ENCODE measurements at places on chromosomes 5 and 9.

GRCh38 chr9:8732367-8733075 is 932.9 kb upstream of the DMAC1 start:
- no peak for DNase-seq

- no peak for DNase-seq
Observed at GRCh38 chr5:156589104-156589945, 260.8 kb upstream of the PPP1R2B start.

DNA sequence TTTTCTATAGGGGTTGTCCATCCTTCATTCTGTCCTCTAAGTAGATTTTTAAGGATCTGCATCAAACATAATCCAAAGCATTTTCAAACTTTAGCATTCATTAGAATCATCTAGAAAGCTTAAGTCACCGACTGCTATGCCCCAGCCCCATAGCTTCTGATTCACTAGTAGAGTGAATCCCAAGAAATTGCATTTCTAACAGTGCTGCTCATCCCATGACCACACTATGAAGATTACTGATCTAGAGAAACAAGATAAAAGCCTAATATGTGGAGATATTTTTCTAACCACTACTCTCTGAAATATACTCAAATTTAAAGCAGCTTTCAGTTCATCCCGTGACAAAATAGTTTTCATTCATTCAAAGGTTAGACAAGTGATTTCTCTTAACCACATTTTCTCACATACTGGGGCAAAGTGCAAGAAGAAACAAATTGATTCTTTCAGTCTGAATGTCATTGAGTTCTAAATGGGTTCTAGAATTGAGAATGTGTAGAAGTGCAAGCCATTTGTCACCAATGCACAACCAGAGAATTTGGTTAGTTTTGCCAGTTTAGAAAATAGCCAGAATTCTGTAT is 286.9 kb upstream of the CD180 start:
- no peak for DNase-seq

DNA sequence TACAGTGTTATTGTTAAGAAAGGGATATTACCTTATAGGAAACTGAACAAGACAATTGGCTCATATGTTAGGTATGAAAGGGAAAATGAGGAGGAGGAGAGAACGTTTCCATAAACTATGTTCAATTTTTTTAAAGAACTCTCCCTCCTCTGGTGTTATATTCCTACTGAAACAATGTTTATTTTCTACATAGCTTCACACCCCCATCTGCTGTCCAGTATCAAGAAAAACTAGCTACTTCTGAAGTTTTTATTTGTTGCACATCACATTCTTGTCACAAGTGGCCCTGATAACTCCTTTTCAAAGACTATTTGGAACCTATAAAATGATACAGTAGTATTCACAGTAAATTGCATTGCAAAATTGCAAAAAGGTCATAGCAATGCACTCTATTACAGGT is 223.4 kb upstream of the FAM174A start:
- no peak for DNase-seq

- no peak for DNase-seq
Observed at GRCh38 chr5:176787676-176788075, 22.7 kb upstream of the UNC5A start.

- DNase-seq: peak; percentile 47
Observed at GRCh38 chr9:124551472-124552272, 44.5 kb upstream of the NR5A1 start.

DNA sequence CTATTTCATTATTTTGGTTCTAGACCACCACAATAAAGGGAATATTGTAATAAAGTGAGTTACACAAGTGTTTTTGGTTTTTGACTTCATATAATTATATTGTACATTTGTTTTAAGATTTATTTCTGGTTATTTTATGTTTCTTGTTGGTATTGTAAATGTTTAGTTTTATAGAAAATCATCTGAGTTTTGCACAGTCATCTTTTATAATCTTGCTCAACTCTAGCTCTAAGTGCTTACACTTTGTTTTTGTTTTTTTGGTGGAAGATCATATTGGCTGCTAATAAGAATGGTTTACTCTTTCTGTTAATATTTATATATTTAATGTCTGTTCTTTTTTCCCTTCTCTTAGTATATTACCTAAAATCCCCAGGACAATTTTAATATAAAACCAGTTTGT is 135.0 kb downstream of the CNTLN start:
- DNase-seq: no peak

- DNase-seq: no peak
Observed at GRCh38 chr9:137306066-137306849, 4.2 kb upstream of the NRARP start.

- DNase-seq: no peak
Observed at GRCh38 chr5:124878583-124879342, 132.3 kb upstream of the ZNF608 start.

DNA sequence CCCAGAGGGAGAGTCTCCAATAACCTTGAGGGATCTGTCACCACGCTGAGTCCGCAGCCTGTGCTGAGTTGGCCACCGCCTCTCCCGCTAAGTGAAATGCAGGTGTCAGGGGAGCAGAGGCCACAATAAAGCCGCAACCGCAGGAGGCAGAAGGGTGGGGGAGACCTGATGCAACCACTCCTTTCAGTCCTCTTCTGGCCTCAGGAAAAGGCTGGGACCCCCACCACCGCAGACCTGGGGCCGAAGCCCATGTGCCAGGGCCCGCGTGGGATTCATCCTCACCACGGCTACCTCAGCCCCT is 576 bp downstream of the MAP1B start:
- DNase-seq: no peak

- DNase-seq: peak; percentile 92
Observed at GRCh38 chr9:120783602-120784047, 9.6 kb downstream of the FBXW2 start.

- DNase-seq: no peak
Observed at GRCh38 chr5:125814119-125814518, 609.1 kb upstream of the GRAMD2B start.

DNA sequence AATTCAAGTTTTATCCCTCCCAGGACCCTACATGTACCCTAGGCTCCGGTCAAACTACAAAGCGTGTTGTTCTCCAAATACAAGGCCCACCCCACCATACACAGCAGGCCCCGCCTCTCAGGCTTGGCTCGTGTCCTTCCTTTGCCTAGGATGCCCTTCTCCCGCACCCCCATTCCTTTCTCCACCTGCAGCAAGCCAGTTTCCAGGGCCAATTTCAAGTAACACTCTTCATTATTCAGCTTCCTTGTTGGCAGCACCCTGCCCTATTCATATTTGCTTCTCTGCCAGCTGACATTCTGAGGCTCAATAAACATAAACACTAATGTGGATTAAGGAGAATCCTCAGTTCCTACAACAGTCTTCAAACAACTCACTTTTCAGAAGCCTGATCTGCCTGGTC is 31.7 kb downstream of the EPB41L4B start:
- no peak for DNase-seq

DNA sequence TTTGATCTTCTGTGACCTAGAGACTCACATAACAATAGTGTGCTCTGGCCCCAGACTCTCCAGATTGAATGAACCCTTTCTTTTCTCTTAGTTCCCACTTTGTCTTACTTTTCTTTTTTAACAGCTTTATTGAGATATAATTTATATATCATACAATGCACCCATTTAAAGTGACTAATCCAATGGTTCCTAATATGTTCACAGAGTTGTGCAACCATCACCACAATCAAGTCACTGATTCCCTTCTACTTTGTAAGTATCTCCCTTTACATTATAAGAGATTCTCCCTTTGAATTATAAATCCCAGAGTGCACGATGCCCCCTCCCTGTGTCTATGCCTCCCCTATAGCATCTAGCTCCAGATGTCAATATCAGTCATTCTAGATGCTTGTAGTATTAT is 172.4 kb downstream of the HINT1 start:
- DNase-seq: no peak

- DNase-seq: no peak
Observed at GRCh38 chr9:93256878-93257807, 73.2 kb downstream of the WNK2 start.

DNA sequence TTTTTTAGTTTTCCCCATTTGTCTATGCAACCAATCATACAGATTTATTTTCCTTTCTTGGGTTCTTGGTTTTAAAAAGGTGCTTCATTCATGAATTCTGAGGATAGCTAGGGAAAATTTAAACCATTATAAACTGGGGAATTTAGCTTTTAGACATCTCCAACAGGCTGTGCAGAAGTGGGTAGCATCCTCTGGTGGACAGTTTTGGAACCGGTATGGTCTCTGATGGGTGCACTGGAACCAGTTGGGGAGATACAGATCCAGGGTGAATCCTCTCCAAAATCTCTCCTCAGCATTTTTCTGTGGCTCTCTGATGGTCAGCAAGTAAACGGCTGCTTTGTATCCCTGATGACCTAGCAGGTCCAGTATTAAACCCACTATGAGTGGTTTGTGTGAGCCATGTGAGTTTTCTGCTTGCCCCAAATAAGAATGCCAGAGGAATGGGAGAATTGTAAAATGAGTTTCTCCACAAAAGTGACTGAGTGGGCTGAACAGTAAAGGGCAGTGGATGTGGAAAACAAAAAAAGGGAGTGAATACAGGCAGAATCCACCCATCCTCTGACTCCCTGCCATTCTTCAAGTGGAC is 9.1 kb upstream of the DNAJC25 start:
- DNase-seq: peak; percentile 22

- no peak for DNase-seq
Observed at GRCh38 chr5:52988335-52989024, 672 bp upstream of the ITGA2 start.

- DNase-seq: no peak
Observed at GRCh38 chr5:128579639-128580038, 41.6 kb upstream of the FBN2 start.

GRCh38 chr5:3451961-3452360 is 143.7 kb upstream of the IRX1 start:
- DNase-seq: no peak

GRCh38 chr5:170251462-170251861 is 18.7 kb downstream of the C5orf58 start:
- DNase-seq: no peak

GRCh38 chr5:56852228-56853000 is 37.1 kb downstream of the MAP3K1 start:
- no peak for DNase-seq

GRCh38 chr5:170427672-170428236 is 38.6 kb upstream of the KCNMB1 start:
- DNase-seq: no peak

DNA sequence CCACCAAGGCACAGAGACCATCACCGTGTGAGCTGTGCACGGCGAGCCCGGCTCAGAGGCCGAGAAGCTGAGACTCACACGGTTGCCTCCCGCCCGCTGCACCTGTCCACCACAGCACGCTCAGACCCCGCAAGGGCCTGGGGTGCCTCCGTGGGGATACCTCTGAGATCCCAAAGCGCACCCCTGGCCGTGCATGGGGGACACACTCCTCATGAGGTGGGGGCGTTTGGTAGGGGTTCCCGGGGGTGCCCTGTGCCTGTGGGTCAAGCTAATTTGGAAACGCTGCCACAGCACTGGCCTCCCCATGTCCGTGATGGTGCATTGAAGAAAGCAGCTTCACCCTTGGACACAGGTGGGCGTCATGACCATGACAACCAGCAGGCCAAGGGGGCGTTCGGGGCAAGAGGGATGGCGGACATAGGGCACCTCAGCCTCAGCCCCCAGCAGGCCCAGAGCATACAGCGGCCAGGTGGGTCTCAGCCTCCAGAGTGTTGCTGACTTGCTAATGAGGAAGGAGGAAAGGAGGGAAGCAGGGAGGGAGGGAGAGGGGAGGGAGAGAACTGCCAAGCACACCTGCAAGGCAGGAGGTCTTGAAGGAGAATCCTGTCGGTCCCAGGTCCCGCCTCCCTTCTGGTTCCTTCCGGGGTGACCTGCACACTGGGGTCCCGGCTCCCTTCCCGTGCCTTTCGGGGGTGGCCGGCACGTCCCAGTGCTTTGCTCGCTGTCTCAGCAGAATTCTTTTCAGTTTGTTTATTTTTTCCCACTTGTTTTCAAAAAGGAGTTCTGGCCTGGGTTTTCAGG is 34.7 kb downstream of the GLT6D1 start:
- DNase-seq: no peak

DNA sequence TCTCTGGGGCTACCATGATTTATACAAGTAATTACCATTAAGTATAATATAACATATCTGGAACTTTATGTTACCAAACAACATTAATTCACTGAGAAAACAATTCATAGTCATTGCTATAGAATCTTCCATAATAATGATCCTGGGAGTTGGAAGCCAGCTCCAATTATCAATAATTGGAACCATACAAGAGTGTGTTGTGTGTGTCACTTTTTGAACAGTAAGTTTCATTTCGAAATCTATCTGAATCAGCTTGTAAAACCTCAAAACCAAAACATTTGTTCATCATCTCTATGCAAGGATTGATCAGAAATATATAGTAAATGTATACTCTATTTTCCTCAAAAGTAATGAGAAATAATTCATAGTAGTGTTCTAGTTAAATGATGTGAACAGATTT is 348.1 kb downstream of the ARL15 start:
- no peak for DNase-seq

DNA sequence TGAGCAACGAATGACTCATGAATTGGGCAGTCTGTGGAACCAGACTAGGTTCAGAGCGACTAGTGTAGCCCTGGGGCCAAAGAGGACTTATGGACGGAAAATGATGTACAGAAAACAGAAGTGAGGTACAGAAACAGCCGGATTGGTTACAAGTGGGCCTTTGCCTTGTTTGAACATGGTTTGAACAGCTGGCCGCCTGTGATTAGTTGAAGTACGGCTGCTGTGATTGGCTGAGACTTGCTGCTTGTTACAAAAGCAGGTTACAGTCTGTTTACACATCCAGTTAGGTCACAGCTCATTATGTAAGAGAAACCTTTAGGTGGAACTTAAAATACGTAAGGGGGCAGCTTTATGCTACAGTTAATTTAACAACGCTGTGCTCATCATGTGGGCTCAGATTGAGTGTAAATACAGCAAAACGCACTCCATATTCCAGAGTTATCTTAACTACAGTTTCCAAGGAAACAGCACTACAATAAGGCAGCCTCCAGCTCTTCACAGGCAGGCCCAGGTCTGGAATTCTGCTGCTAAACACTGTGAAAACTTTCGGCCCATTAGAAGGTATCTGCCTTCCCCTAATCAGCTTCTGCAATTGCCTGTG is 6.5 kb downstream of the AMACR start:
- no peak for DNase-seq

GRCh38 chr9:116644091-116644688 is 42.9 kb upstream of the TRIM32 start:
- no peak for DNase-seq

GRCh38 chr5:6634788-6635430 is 1.7 kb downstream of the SRD5A1 start:
- no peak for DNase-seq

DNA sequence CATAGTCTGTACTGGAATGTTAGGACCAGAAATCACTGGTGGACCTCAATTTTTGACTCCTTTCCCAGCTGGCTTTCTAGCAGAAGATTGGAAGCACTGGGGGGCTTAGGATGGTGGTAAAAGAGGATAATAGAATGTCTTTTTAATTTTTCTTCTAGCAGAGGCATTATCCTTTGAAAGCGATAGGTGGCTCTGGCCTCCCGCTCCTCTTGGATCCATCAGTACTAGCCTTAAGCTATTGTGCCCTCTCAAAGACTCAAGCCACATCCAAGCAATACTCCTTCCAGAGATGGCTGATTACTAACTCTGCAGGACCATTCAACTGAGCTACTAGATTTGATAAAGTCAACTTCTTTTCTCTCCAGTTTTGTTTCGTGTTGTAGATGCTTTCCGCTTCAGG is 610.6 kb downstream of the CDH12 start:
- DNase-seq: no peak

- DNase-seq: no peak
Observed at GRCh38 chr9:116493183-116493860, 193.8 kb upstream of the TRIM32 start.
